Nephron progenitor cell (in vitro differentiated cells): ENCODE measurements at places on chromosomes 7 and 10.

DNA sequence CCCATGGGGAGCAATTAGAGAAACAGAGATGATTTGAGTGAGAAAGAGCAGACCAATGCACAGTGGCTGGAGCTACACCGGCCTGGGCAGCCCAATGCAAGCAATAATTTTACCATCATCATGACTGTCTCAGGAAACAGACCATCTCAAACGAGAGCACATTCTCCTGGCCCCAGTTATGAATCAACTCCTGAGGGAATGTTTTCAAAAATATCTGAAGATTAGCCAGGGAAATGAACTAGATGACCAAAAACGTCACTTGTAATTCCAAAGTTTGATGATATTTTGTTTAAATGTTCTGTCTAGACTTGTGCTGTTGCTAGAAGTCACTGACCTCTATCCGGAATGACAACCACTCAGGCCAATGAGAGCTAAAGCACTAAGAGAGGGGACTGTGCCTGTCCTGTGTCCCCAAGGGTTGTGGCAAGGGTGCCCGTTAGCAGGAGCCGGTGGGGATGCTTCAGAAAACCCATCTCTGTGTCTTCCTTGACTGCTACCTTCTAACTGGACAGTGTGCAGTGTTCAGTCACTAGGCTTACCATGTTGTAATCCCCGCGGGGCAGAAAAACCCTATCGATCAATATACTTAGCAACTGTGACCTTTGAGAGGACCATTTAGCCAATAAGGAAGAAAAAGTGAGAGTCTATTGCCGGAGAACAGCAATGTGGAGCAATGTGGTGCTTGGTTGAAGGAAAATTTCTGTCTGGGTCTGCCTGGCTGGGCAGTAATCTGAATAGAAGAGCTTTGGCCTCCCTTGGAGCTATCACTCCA lies 202.4 kb downstream of the ADAM12 start:
- DNase-seq = no peak

DNA sequence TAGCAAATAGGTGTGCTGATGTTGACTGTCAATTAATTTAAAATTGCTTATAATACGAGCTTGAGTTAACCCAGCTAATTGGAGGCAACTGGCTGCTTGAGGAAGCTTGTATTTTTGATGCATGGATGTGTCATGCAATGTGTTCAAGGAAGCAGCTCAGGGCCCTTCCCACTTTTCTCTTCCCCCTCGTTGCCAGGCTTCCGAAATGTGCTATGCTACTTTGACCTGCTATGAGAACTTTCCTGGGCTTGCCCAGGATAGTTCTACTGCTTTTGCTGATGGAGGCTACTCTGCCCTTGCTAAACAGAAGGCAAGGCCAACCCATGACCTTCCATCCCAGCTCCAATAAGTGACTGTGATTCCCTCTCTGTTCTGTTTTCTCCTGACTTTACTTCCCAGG lies 24.4 kb downstream of the PLCE1 start:
- DNase-seq = no peak

DNA sequence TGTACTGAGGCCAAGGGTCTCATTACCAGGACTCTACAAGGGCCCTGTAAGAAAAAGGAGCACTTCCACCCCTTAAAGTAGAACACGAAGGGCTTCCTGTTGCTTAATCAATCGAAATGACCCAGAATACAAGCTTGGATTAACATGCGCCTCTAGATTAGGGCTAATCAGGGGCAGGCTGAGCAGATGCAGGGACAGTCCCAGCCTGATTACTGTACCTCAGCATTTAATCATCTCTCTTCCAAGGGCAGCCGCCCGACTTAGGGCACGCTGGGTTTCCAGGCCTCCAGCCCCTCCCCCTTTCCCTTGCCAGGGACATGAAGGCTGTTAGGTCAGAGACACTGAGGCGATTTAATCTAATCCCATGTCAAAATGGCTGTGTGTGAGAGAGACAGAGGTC lies 138.6 kb downstream of the NRF1 start:
- no peak for DNase-seq

GRCh38 chr7:157001920-157002818 lies 8.3 kb downstream of the MNX1 start:
- DNase-seq = no peak

DNA sequence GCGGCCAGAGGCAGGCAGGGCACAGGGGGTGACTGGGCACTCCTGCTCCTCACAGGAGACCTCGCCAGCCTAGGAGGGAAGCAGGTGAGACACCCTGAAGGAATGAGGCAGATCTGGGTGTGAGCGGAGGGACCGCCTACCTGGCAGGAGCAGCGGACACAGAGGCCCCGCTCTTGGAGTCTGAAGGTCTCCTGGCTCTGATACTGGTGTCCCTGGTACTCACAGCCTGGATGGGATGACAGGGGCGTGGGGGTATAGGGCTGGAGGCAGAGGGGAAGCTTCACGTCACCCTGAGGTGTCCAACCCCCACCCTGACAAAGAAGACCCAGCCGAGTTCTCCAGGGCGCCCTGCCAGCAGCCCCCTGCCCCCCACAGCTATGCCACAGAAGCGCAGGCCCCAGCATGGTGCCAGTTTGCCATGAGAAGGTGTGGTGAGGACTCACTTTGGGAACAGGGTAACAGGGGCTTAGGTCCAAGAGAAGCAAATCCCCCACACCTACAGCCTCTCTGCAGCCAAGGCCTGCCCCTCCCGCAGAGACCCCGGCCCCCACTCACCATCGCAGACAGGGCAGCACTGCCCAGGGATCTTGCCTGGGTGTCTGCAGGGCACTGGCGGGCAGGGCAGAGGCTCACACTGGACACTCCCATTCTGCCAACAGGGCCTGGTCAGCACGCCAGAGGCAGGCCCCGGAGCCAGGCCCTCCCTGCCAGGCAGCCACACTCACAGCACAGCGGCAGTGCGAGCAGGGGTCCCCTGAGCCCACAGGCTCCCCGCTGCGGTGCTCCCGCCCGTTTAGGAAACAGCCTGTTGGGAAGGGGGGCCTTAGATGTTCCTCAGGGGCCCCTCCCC lies 17.0 kb downstream of the KCP start:
- no peak for DNase-seq

- DNase-seq = no peak
These were observed 4.3 kb upstream of the ANKRD61 start for GRCh38 chr7:6026820-6027311.

- DNase-seq = no peak
These were observed 42.1 kb downstream of the TMEM178B start for GRCh38 chr7:141115965-141116364.

- no peak for DNase-seq
These were observed 107.9 kb upstream of the FAM180A start for GRCh38 chr7:135856356-135857144.

DNA sequence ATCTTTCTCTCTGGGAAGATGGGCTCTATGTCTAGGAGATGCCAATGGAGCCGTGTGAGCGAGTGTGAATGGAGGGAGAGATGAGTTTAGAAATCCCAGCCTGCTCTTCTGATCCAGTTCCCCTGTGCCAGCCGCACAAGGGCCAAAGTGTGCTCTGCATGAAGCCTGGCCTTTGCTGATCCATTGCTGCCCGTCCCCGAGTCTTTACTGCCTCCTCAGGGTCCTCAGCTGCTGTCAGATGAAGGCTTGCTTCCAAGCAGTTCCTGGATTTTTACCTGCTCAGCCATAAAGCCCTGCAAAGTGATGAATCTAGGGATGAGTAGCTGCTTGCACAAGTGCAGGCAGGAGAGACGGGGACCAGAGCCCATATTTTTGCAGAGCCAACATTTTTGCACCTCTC lies 115.9 kb downstream of the ZMIZ1 start:
- DNase-seq = no peak

DNA sequence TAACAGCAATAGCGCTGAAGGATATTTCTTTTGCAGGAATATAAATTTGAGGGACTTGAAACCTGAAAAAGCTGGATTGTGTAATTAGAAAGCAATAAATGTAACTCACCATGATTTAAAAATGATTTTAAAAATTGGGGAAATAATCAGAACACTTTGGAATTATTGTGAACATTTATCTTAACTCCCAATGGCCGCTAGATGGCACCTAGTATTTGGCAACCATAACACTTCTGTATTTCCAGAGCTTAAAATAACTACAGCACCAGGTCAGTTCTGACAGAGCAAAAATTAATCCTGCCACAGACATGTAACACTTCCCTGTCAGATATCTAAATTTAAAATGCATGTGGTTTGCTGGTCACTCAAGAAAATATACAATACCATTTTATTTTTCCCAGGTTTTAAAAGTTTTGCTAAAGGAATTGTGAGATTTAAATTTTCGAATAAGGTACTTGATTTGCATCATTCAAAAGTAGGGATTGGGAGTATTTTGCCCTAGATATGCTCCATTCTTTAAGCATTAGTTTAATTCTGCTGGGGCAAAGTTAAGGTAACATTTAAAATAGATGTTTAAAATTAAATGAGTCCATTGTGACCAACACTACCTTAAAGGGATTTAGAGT lies 144.5 kb downstream of the PPP1R3A start:
- DNase-seq = peak; percentile 11

GRCh38 chr7:12488341-12488740 lies 82.2 kb upstream of the SCIN start:
- no peak for DNase-seq

GRCh38 chr7:99740573-99741440 lies 5.8 kb upstream of the CYP3A7 start:
- no peak for DNase-seq

DNA sequence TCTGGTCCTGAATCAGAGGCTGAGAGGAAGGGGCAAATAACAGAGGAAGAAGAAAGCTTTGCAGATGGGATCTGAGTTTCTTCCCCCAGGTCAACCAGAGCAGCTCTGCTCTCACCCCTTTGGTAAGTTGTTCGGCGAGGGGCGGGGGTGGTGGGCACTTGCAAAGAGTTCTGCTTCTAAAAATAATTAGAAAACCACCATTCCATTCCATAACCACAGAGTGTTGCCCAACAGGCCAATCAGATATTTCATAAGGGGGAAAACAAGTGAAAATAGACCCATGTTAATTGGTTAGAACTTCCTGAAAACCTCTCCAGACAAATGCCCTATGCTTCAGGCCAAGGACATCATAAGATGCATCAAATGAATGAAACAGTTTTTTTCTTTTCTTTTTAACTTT lies 43.6 kb upstream of the R3HCC1L start:
- no peak for DNase-seq

DNA sequence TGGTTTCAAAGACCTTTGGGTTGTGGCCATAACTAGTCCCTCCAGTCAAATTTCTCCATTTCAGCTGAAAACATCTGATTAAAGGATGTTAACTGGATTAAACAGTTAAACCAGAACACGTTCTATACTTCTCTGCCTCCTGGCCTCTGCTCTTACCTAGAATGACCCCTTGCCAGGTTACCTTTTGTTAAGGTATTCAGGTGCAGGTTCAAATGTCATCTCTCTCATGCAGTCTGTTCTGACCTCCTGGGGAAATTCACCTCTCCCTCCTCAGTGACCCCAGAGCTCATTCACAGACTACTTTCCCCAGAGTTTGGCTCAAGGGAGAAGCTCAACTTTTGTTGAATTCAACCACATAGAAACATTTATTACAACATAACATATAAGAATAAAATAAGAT lies 67.8 kb downstream of the RELN start:
- no peak for DNase-seq

GRCh38 chr7:75993689-75994387 lies 557 bp downstream of the TMEM120A start:
- peak; percentile 63 for DNase-seq

- no peak for DNase-seq
These were observed 47.4 kb downstream of the ZMYND11 start for GRCh38 chr10:182441-183201.

DNA sequence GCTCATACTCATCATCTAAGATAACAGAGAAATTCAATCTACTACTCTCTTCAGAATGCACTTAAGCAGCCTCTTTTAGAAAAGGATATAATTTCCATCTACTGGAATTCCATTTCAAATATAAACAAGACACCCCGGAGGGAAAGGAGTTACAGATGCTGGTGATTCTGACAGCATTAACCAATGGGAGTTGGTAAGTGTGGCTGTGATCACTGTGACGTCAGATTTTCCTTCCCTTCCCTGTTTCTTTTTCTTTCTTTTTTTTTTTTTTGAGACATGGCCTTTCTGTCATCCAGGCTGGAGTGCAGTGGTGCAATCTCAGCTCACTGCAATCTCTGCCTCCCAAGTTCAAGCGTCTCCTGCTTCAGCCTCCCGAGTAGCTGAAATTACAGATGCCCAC lies 106.6 kb downstream of the ACTR3B start:
- no peak for DNase-seq

DNA sequence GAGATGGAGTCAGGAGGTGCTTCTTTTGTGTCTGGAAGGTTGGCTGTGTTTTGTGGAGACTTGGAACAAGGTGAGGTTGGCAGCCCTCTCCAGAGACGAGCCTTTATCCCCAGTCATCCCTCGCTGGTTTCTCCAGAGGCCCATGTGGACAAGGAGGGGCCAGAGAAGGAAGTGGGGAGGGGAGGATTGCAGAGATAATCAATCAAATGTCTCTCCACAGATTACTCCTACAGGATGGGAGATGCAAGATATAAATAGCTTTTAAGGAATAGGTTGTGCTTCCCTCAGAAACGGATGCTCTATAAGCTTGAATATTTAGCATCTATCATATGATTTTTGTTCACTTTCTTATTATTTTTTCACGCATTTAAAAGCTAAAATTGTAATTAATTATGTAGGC lies 70.4 kb upstream of the VWDE start:
- DNase-seq = no peak

DNA sequence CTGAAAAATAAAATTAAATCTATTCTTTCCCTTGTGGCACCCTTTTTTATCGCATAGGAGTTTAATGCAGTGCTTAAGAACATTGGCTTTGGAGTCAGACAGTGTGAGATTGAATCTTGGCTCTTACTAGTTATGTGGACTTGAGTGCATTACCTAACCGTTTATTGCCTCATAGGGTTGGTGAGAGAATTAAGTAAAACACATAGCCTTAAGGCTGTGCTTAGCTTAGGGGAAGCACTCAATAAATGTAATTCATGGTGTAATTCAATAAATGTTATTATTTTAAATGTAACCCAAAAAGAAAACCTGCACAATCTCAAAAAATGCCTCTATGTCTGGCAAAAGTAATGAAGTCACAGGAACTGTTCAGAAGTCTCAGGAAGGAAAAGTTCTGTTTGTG lies 2.7 kb downstream of the STK17A start:
- DNase-seq = no peak

- no peak for DNase-seq
These were observed 52.6 kb downstream of the GTF2I start for GRCh38 chr7:74709880-74710671.

GRCh38 chr10:33723181-33723580 lies 388.7 kb upstream of the NRP1 start:
- DNase-seq = no peak

- DNase-seq = peak; percentile 77
These were observed 6.5 kb downstream of the INHBA start for GRCh38 chr7:41696323-41696916.

GRCh38 chr7:7254908-7255307 lies 72.6 kb downstream of the C1GALT1 start:
- no peak for DNase-seq

DNA sequence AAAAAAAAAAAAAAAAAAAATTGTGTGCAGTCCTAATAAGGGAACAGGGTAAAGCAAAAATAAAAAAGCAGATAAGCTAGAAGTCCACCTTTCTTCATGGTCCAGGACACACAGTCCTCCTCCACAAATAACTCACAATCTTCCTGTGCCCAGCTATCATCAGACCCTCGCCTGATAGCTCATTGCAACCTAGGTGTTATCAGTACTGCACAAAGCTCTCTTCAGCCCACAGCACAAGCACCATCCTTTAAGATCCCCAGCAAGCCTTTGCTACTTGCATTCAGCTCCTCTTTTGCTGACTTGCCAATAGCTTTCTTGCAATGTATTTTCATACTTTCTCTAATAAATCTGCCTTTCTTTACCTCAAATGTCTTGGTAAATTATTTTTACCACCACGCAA lies 5.0 kb downstream of the NDUFA5 start:
- no peak for DNase-seq

GRCh38 chr10:90985321-90985933 lies 64.5 kb upstream of the ANKRD1 start:
- no peak for DNase-seq

- no peak for DNase-seq
These were observed 242.6 kb upstream of the FZD8 start for GRCh38 chr10:35884657-35885071.
